CD4-positive, alpha-beta T cell treated with Interleukin-4 for 4 hours (primary cell): ENCODE measurements at places on chromosomes 12 and 14.

DNA sequence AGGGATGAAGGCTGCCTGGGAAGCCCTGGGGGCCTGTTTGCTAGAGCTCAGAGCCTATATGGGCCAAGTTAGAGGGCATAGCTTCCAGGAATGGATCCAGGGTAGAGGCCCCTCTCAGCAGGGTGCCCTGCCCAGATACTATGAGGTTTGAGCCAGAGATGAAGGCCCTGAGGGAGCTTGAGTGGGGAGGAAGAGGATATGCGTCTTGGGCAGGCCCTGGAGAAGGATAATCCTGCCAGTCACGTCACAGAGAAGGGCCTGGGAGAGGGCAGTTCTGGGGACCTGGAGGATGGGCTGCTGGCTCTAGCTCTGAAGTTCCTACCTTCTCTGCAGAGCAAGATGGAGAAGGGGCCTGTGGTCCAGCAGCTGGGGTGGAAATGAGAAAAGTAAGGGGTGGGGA, 5.9 kb upstream of the CACNB3 start:
- DNase-seq = no peak

- DNase-seq = no peak
These were observed 18.6 kb downstream of the PSMC1 start for GRCh38 chr14:90274808-90275457.

DNA sequence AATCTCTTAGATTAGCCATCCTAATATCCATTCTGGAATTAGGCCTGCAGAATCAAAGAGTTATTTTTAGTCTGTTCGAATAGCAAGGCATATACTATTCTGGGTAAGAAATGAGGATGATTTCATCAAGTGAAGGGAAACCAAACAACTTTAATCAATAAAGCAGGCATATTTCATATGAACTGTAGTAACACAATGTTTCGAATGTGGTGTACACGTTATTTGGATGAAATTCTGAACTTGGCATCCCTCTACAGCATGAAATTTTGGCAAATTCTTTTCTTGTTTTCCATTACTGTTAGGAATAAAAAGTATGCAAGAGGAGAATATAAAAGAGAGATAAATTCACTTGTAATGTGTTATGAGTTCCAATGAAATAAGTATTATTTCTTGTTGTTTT, 1233.3 kb upstream of the SEL1L start:
- no peak for DNase-seq

DNA sequence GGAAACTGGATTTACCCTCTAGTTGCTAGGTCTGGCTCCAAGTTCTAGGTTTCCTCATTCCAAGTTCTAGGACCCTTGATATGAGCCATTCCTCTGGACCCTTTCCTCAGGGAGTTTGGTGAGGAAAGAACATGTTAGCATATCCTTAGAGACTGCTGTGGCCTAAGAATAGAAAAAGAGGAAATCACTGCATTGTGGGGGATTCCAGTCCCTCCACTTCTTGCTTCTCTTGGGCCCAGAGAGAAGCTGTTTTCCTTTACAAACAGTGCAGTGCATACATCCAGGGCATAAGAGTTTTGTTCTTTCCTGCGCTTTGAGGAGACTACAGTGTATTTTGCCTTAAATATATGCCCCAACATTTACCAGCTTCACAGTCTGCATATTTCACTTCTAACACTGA, 59.0 kb downstream of the LLPH start:
- no peak for DNase-seq

GRCh38 chr12:6950401-6950801, 755 bp upstream of the PTPN6 start:
- no peak for DNase-seq

GRCh38 chr12:52045794-52046199, 5.4 kb upstream of the NR4A1 start:
- no peak for DNase-seq

DNA sequence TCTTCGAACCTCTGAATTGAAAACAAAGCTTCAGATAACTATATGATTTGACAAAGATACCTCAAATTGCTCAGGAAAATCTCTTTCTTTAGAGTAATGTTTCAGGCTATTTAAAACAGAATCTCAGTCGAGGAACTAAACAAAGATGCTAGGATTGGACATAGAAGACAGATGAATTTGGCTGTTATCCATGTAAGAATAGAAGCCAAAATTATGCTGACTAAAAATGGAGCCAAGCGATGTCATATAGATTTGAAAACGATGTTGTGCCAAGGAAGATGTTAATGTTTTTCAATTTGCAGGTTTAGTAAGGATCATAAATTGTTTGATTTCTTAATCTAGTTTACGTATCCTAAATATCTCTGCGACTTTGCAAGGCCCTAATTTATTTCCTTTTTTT, 295.9 kb downstream of the FOXG1 start:
- no peak for DNase-seq

DNA sequence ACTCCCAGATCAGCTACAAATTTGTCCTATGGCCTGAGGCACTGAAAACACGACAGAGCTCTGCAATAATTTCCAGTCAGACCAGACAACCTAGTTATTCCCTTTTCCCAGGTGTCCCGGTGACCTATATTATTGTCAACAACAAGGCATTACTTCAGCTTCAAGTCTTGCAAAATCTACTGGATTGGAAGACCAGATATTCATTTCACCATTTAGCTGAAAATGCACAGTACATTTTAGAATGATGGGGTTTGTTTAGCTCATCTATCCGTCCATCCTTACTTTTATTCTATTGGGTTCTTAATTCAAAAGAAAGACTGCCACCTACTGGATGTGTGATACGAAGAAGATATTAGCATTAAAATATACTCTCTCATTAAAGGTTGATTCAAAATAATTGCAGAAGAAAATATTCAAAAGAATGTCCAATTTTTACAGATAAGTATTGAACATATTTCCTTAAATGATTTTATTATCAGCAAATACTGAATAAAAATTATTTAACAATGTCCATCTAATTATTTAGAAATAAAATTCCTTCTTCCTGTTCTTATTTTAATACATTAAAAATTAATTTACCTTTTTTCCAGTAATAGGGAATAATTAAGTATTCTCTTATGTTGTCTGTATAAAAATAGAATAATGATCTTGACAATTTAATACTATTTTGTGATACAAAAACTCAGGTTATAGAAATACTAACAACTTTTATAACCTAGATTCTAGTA, 244.9 kb upstream of the LRIG3 start:
- no peak for DNase-seq

- no peak for DNase-seq
These were observed 5.0 kb upstream of the MGAT4C start for GRCh38 chr12:86261142-86261541.

- DNase-seq = no peak
These were observed 30.4 kb upstream of the SIX1 start for GRCh38 chr14:60679566-60680258.

- DNase-seq = no peak
These were observed 87.4 kb downstream of the PRIMA1 start for GRCh38 chr14:93700928-93701327.

DNA sequence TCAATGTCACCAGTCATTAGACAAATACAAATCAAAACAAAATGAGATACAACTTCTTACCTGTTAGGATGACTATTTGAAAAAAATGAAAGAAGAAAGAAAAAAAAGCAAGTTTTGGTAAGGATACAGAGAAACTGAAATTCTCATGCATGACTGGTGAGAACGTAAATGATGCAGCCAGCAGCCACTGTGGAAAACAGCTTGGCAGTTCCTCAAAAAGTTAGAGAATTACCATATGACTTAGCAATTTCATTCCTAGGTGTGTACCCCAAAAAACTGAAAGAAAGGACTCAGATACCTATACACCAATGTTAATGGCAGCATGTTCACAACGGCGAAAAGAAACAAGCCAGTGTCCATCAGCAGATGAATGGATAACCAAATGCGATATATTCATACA, 26.6 kb downstream of the NINJ2 start:
- DNase-seq = no peak

- DNase-seq = no peak
These were observed 13.9 kb upstream of the FBRSL1 start for GRCh38 chr12:132476038-132476414.

DNA sequence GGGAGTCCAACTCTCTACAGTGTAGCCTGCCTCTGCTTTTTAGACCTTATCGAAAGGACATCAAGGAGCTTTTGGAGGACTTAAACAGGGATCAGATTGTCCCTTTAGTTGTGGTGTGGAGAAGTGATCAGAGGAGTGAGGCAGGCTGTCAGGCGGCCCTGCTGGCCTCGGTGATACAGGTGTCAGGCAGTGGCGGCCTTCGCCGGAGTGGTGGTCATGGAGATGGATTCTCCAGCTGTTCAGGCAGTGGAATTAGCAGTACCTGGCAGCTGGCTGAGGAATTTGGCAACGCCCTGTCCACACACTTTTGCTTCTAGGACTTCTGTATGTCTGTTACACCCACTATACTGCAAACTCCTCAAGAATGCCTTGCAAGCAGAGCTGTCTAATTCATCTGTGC, 4.2 kb upstream of the CLMN start:
- DNase-seq = no peak

- no peak for DNase-seq
These were observed 62.7 kb downstream of the NOS1 start for GRCh38 chr12:117298648-117299225.

DNA sequence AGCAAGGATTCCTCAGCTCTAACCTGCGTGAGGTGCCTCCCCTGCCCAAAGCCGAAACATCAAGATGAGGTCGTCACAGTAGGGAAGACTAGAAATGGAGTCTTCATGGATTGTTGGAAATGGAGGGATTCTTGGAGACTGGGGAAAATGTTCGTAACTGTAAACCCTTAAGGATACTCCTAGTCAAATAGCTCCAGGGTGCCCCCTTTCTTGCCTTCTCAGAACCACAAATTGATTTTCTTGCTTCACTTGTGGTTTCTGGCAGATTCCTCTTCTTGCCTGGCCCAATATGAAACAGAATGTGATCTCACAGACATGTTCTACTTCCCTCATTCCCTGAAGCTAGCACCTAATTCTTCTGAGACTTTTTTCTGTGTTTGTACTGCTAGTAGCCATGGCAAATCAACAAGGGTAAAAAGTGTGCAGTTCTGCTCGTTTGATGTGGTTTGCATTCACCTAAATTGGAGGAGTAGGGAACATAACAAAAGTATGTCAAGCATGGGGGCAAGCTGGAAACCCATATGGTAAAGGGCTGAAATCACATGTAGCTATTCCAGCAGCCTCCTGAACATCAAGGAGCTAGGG, 332.0 kb downstream of the PAWR start:
- DNase-seq = no peak

DNA sequence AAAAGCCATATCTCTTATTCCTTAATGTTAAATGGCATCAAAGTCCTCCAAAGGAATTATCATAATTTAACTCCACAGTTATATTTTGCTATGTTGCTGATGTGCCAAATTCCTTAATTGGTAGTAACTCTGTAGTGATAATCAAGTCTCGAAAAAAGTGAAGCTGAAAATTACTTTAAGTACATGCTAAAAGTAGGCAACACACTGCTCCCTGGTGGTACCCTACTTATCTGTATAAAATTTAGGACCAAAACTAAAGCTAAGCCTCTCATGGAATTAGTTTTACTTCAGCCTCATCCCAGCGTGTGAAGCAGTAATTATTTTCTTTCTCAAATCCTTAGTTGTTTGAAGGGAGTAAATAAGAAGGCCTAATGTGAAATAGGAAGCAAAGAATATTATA, 132.8 kb downstream of the TTLL5 start:
- no peak for DNase-seq

DNA sequence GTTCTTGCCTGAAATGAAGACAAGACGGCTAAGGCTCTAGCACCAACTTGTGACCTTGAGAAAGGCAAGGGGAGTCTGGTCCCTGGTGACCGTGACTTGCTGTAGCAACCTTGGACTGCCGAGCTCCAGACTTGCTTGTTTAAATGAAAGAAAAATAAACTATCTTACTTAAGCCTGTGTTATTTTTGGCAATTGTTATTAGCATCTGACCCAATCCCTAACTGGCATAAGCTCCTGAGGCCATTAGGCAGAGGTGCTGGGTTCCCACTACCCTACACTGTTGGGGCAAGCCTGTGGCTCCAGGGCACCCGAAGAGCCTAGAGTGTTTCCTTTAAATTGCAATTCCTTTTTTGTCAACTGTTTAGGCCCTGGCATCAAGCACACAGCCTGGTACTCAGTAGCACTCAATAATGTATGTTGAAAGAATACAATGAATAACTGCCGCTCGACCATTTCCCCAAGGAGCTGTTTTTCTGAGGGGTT, 106.9 kb upstream of the HIF1A start:
- no peak for DNase-seq

- DNase-seq = no peak
These were observed 153.7 kb upstream of the PZP start for GRCh38 chr12:9361879-9362326.

GRCh38 chr14:85616386-85616885, 86.5 kb downstream of the FLRT2 start:
- no peak for DNase-seq

GRCh38 chr14:93772263-93772662, 16.0 kb downstream of the PRIMA1 start:
- no peak for DNase-seq

DNA sequence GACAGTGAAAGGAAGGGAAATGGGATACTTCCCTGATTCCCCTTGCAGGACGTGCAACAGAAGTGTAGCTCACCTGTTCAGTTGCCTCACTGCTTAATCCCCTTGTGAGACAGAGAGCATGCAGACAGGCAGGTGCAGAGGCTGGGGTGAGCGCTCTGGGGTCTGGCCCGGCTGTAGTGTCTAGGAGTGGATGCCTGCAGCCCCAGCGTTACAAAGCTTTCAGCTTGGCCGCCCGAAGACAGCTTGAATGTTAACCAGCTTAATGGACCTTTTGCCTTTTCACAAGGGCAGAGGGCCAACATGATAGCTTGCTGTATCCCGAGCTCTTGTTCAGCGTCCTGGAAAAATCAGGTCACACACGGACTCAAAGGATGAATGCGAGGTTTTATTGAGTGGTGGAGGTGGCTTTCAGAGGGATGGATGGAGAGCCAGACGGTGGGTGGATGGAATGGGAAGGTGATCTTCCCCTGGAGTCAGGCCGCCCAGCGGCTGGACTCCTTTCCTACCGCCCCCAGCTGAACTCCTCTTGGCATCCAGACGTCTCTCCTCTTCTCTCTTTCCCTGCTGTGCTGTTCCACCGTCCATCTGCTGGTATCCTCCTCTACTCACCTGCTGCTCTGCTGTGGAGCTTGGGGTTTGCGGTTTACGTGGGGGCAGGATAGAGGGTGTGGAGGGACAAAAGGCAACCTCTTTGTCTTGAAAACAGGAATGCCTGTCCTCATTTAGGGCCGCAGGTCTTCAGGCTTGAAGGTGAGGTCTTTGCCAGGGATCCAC, 86.2 kb upstream of the RESF1 start:
- DNase-seq = no peak

GRCh38 chr12:27293463-27293862, 39.2 kb upstream of the BMAL2 start:
- DNase-seq = no peak

- DNase-seq = no peak
These were observed 2.6 kb downstream of the DTX1 start for GRCh38 chr12:113059071-113059595.

DNA sequence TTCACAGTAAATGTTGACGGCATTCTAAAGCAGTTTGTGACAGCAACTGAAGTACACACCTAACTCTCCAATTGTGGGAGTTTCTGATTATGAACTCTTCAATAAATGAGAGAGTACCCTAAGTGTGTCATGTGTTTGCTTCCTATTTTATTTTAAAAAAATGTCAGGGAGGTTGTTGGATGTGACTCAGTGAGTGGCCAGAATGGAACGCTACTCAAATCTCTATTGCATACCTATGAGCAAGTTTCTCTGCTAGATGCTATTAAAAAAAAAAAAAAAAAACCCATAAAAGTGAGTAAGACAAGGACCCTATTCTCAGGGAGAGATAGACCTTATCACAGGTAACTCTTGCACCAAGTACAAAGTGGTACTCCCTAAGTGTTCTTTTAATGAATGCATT, 256.6 kb downstream of the BTG1 start:
- no peak for DNase-seq
